Left lung (tissue), 14 donors: ENCODE measurements at places on chromosomes 16 and 17. TPM values are rescaled to one million over a fixed set of nuclear protein-coding genes. Genes with fewer than 3 reads are reported as not detected.

TBC1D3G gene
- not detected for polyA plus RNA-seq

WFDC1 gene
- polyA plus RNA-seq: 11.1 TPM

HCRT gene
- not detected for polyA plus RNA-seq

CCL1 gene
- not detected for polyA plus RNA-seq

CNTNAP1 gene
- 12.2 TPM for polyA plus RNA-seq

ABCA3 gene
- polyA plus RNA-seq: 9.4 TPM

TBC1D3H gene
- not detected for polyA plus RNA-seq

GRCh38 chr16:62548095-62548494, 511.9 kb upstream of the CDH8 start:
- no peak for DNase-seq

GRCh38 chr17:81650951-81651350, 5.4 kb downstream of the PDE6G start:
- DNase-seq: no peak

- no peak for DNase-seq
Observed at GRCh38 chr17:70106551-70106950, 31.5 kb downstream of the KCNJ16 start.

GRCh38 chr17:49891271-49891670, 43.4 kb upstream of the TAC4 start:
- DNase-seq: no peak

DNA sequence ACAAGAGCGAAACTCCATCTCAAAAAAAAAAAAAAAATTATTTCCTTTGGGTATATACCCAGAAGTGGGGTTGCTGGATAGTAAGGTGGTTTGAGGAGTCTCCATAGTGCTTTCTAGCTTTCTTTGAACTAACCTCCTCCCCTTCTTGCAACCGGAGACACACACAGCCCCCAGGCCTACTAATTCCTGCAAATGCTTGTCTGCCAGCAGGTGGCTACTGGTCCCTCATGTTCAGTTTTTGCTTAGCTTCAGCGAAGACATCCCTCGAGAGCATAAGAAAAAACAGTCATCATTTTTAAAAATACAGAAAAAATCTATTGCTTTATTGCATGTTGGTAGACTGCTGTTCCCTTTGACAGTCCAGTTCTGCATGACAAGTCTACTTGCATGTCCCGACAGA, 439.0 kb downstream of the UTP18 start:
- no peak for DNase-seq

GRCh38 chr16:63442246-63442645, 1406.0 kb upstream of the CDH8 start:
- DNase-seq: no peak

- no peak for DNase-seq
Observed at GRCh38 chr16:52568983-52569690, 22.2 kb upstream of the TOX3 start.

GRCh38 chr16:8777217-8777616, 20.2 kb downstream of the TMEM186 start:
- DNase-seq: no peak

DNA sequence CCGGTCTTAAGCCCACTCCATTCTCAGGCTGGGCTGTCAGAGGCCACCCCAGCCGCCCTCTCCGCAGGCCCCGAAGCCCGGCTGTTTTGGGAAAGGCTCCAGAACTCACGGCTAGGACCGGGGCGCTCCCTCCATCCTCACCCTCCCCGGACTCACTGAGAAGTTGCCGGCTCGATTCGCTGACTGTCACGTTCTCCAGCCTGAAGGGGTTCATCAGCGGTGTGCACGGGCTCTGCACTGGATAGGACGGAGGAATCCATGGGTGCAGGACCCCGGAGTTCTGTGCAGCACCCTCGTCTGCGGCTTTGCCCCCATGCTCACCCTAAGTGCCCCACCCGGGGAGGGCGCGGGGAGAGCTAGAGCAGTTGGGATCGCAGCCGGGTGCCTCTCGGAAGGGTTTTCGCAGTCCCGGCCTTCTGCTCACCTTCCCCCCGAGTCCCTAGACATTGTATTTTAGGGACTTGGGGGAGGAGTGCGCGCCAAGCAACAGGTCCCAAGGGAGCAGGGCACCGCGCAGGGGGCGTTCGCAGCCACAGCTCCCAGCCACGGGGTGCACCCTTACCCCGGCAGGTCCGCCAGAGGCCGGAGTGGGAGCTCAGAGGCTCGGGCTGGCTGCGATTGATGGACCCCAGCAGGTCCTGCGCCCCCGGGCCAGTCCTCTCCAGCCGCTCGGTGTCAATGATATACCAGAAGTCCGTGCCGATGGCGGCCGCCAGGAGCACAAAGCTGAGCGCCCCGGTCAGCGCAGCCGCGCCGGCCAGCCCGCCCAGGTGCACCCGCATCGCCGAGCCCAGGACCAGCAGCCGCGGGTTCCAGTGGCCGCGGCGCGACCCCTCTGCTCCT, 1.0 kb downstream of the TMEM114 start:
- DNase-seq: no peak
